ENCODE measurements at places on chromosomes 7 and 10. TPM values are rescaled to one million over a fixed set of nuclear protein-coding genes. Genes with fewer than 3 reads are reported as not detected.

Gene UPK3B
- total RNA-seq: 0.77 TPM

GRCh38 chr10:101438881-101439391 is 85.0 kb downstream of the BTRC start:
- H3K27ac ChIP-seq: no peak overlapping the region
- DNase-seq: no peak
- no peaks in the 10 kb centered on the region for H3K36me3 ChIP-seq
- no peak overlapping the region for H3K4me3 ChIP-seq
- H3K27me3 ChIP-seq: no peaks in the 10 kb centered on the region

DNA sequence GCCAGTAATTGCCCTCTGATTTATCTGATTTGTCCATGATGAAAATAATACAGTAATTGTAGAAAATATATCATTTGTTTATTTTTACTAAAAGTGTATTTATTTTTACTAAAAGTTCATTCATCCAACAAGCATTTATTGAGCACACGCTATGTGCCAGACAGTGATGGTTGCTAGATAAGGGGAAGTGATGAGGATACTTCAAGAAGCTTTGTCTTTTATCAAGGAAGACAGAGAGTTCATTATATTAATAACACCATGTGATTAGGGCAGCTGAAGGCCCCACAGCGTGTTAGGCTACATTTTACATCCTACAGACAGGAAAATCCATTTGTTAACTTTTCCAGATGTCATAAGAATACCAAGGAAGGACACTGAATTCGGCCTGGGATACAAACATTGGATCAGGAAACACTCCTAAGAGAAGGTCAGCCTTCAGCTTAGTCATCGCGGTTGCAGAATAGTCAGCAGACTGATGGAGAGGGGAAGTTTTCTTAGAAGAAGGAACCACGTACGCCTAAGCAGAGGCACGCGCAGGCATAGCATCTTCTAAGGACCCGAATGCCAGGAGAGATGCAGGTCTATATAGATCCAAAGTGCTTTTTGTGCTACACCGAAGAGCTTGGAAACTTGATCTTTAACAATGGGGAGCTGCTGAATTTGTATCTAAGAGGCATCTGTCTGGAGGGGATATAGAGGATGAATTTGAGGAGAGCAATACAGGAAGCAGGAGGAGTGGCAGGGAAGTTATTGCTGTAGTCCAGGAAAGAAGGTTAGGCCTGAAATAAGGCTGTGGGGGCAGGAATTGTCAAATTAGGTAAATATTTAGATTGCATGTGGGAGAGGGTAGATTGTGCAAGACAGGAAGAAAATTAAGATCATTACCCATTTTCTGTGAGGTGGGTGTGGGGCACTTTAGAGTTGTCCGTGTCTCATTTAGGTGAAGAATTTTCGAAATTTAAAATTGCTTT is 85.7 kb downstream of the LRGUK start:
- DNase-seq: no peak
- no peaks in the 10 kb centered on the region for H3K36me3 ChIP-seq
- H3K27me3 ChIP-seq: peaks cover 2% of the 10 kb centered on the region

GRCh38 chr10:112801004-112801403 is 149.0 kb upstream of the TCF7L2 start:
- H3K27me3 ChIP-seq: no peaks in the 10 kb centered on the region
- H3K4me1 ChIP-seq: no peaks in the 10 kb centered on the region
- H3K36me3 ChIP-seq: no peaks in the 10 kb centered on the region
- no peak overlapping the region for H3K27ac ChIP-seq

DNA sequence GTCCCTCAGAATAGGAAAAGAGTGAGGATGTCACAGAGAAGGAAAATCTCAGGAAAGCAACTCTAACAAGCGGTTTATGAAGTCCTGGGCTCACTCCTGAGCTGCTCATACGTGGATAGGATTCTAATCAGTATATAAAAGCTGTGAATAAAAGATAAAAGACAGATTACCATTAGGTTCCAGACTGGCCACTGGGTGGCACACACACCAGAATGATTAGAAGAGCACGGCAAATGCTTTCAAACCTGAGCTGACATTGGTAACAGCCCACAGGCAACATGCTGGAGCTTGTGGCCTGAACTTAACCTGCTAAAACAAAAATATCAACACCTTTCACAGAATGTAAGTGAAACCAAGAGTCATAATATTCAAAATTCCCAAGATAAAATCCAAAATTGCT is 370.8 kb downstream of the GRID1 start:
- no peak overlapping the region for H3K27ac ChIP-seq
- no peak for DNase-seq

- no peak overlapping the region for H3K27ac ChIP-seq
- H3K36me3 ChIP-seq: no peaks in the 10 kb centered on the region
- no peaks in the 10 kb centered on the region for H3K4me1 ChIP-seq
- H3K27me3 ChIP-seq: no peaks in the 10 kb centered on the region
- H3K4me3 ChIP-seq: no peak overlapping the region
- DNase-seq: no peak
Measured at GRCh38 chr10:126391192-126391885, 3.1 kb upstream of the ADAM12 start.

Gene SP8
- total RNA-seq: not detected

GRCh38 chr7:95436407-95436806 is 1.6 kb upstream of the PON2 start:
- DNase-seq: no peak
- no peaks in the 10 kb centered on the region for H3K4me1 ChIP-seq
- H3K27me3 ChIP-seq: no peaks in the 10 kb centered on the region
- H3K4me3 ChIP-seq: no peak overlapping the region
- H3K36me3 ChIP-seq: no peaks in the 10 kb centered on the region

DNA sequence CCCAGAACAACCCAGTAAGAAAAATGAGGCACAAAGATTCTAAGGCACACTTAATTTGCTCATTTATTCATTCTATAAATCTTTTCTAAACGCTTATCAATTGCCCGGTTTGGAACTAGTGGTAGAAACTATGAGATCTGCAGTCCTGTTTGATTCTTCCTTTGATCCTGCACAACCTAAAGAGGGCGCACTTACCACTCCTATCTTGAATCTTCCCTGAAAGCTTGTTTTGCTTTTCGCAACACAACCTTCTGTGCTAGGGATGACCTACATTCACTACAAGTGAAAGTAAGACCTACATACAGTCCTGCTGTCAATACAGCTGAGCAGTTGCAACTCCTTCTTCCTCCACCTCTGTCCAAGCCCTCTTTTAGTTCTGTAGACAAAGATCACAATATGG is 12.6 kb upstream of the ARL4A start:
- H3K36me3 ChIP-seq: no peaks in the 10 kb centered on the region
- H3K4me3 ChIP-seq: no peak overlapping the region
- peaks cover 4% of the 10 kb centered on the region for H3K4me1 ChIP-seq
- DNase-seq: no peak
- no peaks in the 10 kb centered on the region for H3K27me3 ChIP-seq

GRCh38 chr7:107951896-107952295 is 51.1 kb downstream of the LAMB1 start:
- no peaks in the 10 kb centered on the region for H3K36me3 ChIP-seq
- no peak for DNase-seq
- H3K4me1 ChIP-seq: no peaks in the 10 kb centered on the region
- no peak overlapping the region for H3K4me3 ChIP-seq
- H3K27me3 ChIP-seq: peaks cover 3% of the 10 kb centered on the region

- H3K36me3 ChIP-seq: no peaks in the 10 kb centered on the region
- H3K4me3 ChIP-seq: no peak overlapping the region
- no peaks in the 10 kb centered on the region for H3K27me3 ChIP-seq
- DNase-seq: no peak
Measured at GRCh38 chr10:14311206-14311957, 19.3 kb downstream of the FRMD4A start.

Gene CALHM1
- total RNA-seq: not detected

- H3K4me1 ChIP-seq: peaks cover 14% of the 10 kb centered on the region
- H3K27me3 ChIP-seq: no peaks in the 10 kb centered on the region
- no peak overlapping the region for H3K4me3 ChIP-seq
- DNase-seq: no peak
- peak overlapping the region; percentile 27 for H3K27ac ChIP-seq
Measured at GRCh38 chr10:70417568-70417967, 13.6 kb downstream of the EIF4EBP2 start.

DNA sequence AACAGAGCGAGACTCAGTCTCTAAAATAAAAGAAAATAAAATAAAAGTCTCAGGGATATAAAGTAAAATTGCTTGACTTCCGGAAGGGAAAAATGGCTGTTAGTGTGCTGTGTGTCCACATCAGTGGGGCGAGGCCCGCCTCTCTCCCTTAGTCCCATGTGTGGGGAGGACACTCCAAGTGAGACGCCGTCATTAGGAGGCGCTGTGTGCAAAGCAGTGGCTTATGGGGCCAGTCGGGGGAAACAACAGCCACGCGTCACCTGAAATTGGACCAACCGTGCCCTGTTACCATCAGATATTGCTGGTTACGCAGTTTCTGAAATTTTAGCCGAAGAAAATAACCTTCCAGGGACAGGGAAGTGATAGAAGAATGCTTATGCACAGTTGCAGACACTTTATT is 15.8 kb downstream of the SFXN4 start:
- no peak overlapping the region for H3K4me3 ChIP-seq
- H3K4me1 ChIP-seq: peaks cover 6% of the 10 kb centered on the region
- no peak for DNase-seq
- H3K27ac ChIP-seq: no peak overlapping the region

Gene SGCE
- 3.9 TPM for total RNA-seq

Gene RSBN1L
- total RNA-seq: 7.5 TPM

- H3K27me3 ChIP-seq: no peaks in the 10 kb centered on the region
- H3K4me1 ChIP-seq: no peaks in the 10 kb centered on the region
- H3K4me3 ChIP-seq: no peak overlapping the region
- DNase-seq: no peak
Measured at GRCh38 chr7:44853391-44853790, 5.5 kb upstream of the H2AZ2 start.

Gene MRLN
- total RNA-seq: 82.0 TPM

GRCh38 chr10:71648933-71649320 is 70.7 kb downstream of the C10orf105 start:
- H3K27me3 ChIP-seq: no peaks in the 10 kb centered on the region
- H3K4me3 ChIP-seq: no peak overlapping the region
- no peak for DNase-seq

- H3K27ac ChIP-seq: no peak overlapping the region
- no peaks in the 10 kb centered on the region for H3K4me1 ChIP-seq
- H3K27me3 ChIP-seq: no peaks in the 10 kb centered on the region
- no peak overlapping the region for H3K4me3 ChIP-seq
Measured at GRCh38 chr10:133295426-133296320, 13.0 kb downstream of the TUBGCP2 start.

- H3K4me3 ChIP-seq: no peak overlapping the region
- H3K36me3 ChIP-seq: no peaks in the 10 kb centered on the region
- DNase-seq: no peak
Measured at GRCh38 chr10:117463545-117463920, 79.0 kb upstream of the EMX2 start.

DNA sequence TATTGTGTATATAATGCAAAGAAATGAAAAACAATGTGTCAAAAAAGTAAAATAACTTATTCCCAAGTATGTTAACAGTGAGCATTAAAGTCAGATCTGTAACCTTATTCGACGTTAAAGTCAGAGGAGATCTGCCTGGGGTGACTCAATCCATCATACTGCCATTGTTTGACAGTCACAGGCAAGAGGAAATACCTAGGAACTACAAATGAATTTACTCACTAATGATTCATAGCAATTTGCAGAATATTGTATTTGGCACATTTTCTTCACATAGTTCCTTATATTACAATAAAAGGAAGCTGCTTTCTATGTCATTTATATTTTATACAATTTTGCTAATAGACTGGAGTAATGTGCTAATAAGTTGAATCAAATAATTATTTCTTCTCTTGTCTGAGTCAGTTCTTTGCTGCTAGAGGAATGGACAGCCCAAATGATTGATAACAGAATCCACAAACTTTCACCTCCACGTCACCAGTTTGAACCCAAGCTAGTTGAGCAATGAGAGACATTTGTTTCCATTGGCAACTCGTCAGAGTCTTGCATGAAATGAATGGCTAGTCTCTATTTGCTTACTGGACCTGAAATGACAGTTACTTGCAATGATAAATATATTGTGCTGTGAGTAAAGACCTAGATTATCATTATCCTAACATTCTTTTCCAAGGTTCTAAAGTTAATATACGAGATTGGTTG is 48.5 kb upstream of the TMEM106B start:
- no peak overlapping the region for H3K27ac ChIP-seq
- H3K27me3 ChIP-seq: no peaks in the 10 kb centered on the region
- H3K36me3 ChIP-seq: no peaks in the 10 kb centered on the region
- H3K4me1 ChIP-seq: no peaks in the 10 kb centered on the region
- no peak for DNase-seq
- H3K4me3 ChIP-seq: no peak overlapping the region

Gene TMEM139
- 0.43 TPM for total RNA-seq

Gene MEST
- total RNA-seq: 3.0 TPM

GRCh38 chr10:123620621-123621020 is 45.5 kb upstream of the GPR26 start:
- H3K27ac ChIP-seq: no peak overlapping the region
- no peaks in the 10 kb centered on the region for H3K27me3 ChIP-seq
- H3K36me3 ChIP-seq: no peaks in the 10 kb centered on the region
- no peak for DNase-seq

GRCh38 chr7:130897515-130898419 is 163.8 kb upstream of the KLF14 start:
- no peak for DNase-seq
- peak overlapping the region; percentile 94 for H3K27ac ChIP-seq
- H3K36me3 ChIP-seq: no peaks in the 10 kb centered on the region
- H3K4me1 ChIP-seq: peaks cover 93% of the 10 kb centered on the region

- no peaks in the 10 kb centered on the region for H3K36me3 ChIP-seq
- no peaks in the 10 kb centered on the region for H3K4me1 ChIP-seq
- H3K4me3 ChIP-seq: no peak overlapping the region
- no peaks in the 10 kb centered on the region for H3K27me3 ChIP-seq
- no peak overlapping the region for H3K27ac ChIP-seq
- no peak for DNase-seq
Measured at GRCh38 chr10:116538992-116539391, 6.7 kb upstream of the PNLIP start.

DNA sequence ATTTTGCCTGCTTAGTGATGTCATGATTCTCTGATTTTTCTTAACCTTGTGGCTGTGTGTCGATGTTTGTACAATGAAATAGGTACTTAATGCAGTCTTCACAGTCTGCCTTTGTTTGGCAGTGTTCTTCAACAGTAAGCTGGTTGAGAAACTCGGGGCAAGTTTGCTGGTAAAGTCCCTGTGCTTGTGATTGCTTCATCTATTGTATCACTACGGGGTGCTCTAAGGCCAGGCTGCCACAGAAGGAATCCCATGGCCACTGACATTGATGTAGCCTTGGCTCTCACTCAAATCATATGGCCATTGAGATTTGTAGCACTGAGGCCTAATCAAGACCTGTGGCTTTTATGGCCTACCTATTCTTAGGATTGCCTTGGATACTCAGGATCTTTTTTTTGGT is 33.5 kb upstream of the PRSS37 start:
- no peak for DNase-seq
- no peaks in the 10 kb centered on the region for H3K4me1 ChIP-seq
- H3K27me3 ChIP-seq: no peaks in the 10 kb centered on the region
- H3K36me3 ChIP-seq: no peaks in the 10 kb centered on the region
